Activated CD8-positive, alpha-beta memory T cell treated with anti-CD3 and anti-CD28 coated beads for 48 hours (primary cell): ENCODE measurements at places on chromosomes 2 and 18.

DNA sequence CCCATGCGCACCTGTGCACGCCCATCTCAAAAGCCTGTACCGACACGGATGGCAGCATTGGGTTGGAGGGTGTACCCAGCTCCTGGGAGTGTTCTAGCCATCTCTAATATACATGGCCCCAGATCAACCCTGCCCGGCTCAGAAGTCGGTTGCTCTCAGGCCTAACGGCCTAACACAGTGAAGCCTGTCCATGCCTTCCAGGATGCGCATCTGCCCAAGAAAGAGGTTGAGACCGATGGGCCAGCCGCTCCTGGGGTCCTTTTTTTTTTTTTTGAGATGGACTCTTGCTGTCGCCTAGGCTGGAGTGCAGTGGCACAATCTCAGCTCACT is 32.1 kb downstream of the PDIA6 start:
- no peak for DNase-seq

- DNase-seq = no peak
These were observed 268.6 kb upstream of the LRRTM1 start for GRCh38 chr2:80573167-80573566.

DNA sequence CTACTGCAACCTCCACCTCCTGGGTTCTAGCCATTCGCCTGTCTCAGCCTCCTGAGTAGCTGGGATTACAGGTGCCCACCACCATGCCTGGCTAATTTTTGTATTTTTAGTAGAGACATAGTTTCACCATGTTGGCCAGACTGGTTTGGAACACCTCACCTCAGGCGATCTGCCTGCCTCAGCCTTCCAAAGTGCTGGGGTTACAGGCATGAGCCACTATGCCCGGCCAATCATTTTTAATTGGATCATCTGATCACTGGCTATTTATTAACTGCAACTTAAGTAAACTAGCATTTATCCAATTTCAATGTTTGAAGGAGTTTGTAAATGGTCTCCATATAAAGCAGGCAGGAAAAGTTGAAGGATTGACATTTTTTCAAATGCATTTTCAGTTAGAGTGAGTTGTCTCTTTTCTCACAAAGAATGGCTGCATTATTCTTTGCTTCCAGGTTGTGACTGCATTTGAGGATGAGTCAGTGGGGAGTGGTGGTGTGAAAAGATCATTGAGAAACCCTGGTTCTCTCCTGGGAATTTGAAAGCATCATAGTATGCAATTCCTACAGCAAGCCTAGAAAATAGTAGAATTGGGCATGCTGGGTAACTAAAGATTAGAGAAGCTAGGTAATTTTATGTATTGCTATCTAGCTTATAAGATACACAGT is 431.1 kb upstream of the ZEB2 start:
- no peak for DNase-seq

DNA sequence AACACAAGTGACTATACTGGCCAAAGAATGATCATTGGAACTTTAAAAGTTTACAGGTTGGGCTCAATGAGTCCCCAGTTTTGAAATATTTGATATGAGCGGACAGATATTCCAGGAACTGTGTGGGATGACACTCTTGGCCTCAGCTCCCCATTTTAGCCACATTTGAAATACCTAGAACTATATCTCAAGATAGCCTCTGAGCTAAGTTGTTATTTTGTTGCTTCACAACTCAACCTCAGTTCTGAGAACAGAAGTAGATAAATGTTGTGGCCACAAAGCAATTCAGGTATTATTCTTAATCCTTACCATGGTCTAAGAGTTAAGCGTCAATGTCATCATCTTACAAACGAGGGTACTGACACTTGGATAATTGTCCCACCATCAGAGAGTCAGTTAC is 172.2 kb upstream of the SETBP1 start:
- no peak for DNase-seq

GRCh38 chr2:62309465-62310091 is 113.7 kb downstream of the B3GNT2 start:
- no peak for DNase-seq
